Activated CD4-positive, CD25-positive, alpha-beta regulatory T cell treated with anti-CD3 and anti-CD28 coated beads, Interleukin-2, amount 50 U/mL, for 72 hours (primary cell): ENCODE measurements at places on chromosomes 11 and 22.

- no peak for DNase-seq
Measured at GRCh38 chr11:18714443-18714780, 11.6 kb downstream of the IGSF22 start.

GRCh38 chr22:46652081-46652846 lies 32.1 kb downstream of the GRAMD4 start:
- DNase-seq: no peak

GRCh38 chr22:29385748-29386147 lies 2.6 kb downstream of the AP1B1 start:
- no peak for DNase-seq

DNA sequence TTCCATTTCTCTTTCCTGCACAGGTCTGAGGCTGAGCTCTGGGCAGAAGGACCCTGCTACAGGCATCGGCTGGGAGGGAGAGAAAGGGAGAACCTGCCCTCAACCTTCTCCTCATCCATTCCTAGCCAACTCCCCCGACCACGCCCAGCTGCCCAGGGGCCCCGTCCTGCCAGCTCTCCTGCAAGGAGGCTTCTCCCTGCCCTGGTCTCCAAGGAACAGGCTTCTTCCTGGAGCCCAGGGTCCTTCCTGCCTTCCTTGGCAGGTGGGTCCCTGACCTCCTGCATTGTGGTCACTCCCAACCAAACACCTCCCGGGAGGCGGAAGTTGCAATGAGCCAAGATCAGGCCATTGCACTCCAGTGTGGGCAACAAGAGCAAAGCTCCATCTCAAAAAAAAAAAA lies 12.5 kb upstream of the HMOX1 start:
- no peak for DNase-seq

GRCh38 chr22:20571078-20571503 lies 63.7 kb downstream of the MED15 start:
- no peak for DNase-seq

DNA sequence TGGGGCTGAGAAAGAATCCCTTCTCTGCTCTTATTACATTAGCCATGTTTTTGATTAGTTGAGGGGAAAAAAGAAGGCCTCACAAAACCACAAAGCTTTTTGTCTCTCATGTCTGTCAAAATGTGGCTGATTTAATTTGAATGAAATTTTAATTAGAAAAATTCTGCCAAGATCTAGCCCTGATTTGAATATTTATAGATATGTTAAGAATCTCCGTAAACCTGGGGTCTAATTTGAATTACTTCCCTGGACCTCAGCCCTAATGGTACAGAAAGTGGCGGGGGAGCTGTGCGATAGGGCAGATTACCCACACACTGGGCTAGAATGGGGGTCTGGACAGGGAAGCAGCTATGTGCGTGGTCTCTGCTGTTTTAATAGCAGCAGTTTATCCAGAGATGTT lies 141.3 kb upstream of the TTC12 start:
- no peak for DNase-seq

DNA sequence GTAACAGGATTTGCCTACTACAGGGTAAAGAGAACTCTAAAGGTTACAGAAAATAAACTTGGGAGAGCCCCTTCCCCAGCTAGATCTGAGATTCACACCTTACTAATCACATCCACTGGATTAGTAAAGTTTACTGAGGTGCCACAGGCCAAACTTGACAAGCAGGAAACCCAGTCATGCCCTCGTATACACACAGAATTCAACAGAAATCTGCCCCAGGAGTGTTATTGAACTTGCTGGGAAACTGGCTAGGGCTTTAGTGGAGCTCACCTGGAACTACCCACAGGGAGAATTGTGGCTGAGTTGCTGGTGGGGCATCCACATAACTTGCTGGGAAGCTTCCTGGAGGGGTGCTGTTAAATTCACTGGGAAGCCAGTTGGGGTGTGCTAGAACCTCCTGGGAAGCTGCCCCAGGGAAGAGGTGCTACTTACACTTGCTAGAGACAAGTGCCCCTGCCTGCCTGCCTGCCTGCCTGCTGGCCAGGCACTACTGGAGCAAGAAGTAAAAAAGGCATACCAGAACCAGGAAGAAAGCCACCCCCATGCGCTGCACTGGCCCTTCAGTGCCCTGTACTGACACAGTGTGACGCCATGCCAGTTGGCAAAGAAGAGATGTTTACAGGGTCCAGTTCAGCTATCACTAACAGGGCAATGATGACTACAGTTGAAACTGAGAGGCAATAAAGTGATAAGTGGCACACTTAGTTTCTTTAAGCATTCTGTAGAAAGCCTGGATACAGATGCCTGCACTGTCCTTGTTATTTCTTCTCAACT lies 106.5 kb downstream of the ALX4 start:
- DNase-seq: no peak

GRCh38 chr11:75149766-75150465 lies 991 bp upstream of the SLCO2B1 start:
- DNase-seq: no peak

DNA sequence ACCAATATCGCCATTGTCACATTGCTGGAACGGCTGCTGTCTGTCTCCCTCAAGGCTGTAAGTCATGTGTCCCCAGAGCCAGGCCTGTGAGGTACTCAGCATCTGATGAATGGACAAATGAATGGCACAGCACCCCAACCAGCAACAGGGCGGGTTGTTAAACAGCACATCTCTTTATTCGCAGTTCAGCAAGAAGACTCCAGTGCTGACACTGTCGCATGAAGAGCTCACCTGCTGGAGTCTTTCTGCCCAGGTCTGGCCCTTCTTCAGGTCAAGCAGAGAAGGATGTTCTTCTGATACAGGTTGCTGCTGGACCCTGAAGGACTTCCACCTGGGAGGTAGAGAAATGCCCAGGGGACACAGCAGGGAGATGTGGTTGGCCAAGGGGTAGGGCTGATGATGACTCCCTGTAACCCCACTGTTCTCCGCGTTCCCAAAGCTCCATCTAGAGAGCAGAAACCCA lies 4.8 kb downstream of the SPATA19 start:
- no peak for DNase-seq

GRCh38 chr11:63764340-63764678 lies 4.3 kb downstream of the ZFTA start:
- DNase-seq: no peak

GRCh38 chr22:44219101-44219870 lies 38.6 kb downstream of the PARVG start:
- DNase-seq: no peak

GRCh38 chr11:45577752-45578151 lies 87.7 kb downstream of the CHST1 start:
- DNase-seq: no peak

DNA sequence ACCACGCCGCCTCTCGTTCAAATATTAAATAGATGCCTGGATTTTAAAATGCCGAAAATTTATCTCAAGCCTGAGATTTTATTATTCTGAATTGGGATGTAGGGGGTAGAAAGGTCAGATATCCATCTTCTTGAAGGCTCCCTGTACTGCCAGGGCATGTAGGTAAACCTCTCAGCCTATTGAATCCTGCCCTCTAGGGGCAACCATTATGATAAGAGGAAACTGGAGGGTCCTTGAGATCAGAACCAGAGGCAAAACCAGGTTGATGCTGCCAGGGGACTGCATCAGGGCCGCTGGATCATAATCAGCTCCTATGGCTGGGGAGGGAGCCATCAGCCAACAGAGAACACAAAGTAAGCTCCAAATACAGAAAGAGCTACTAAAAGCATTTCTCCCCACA lies 92.4 kb downstream of the KCNC1 start:
- no peak for DNase-seq

GRCh38 chr22:20434264-20434751 lies 3.3 kb downstream of the SCARF2 start:
- DNase-seq: no peak

GRCh38 chr11:62152245-62153086 lies 28.7 kb downstream of the INCENP start:
- no peak for DNase-seq

- DNase-seq: no peak
Measured at GRCh38 chr22:24011735-24012068, 598 bp downstream of the CABIN1 start.

DNA sequence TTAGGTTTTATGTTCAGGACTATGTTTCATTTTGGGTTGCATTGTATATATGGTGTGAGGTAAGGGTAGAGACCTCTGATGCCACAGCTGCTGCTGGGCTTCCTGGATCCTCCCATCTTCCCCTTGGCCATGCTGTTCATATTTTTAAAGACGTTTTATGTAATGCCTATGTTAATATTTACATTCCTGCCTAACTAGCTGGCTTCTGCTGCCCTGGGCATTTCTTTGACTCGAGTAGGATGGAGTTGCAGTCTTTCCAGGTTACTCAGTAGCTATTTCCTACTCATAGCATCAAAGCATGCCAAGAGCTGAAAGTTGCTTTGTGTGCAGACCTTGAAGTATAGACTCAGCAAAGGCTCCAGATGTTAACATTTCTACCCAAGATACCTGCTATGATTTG lies 220.5 kb upstream of the CADM1 start:
- no peak for DNase-seq

GRCh38 chr22:29205594-29206371 lies at the start of gene EMID1:
TSS of gene EMID1 (plus strand) at chr22:29205896. CDS start at chr22:29206039, 143 bp downstream.
- DNase-seq: no peak

GRCh38 chr22:27651486-27651885 lies 150.1 kb downstream of the MN1 start:
- no peak for DNase-seq

DNA sequence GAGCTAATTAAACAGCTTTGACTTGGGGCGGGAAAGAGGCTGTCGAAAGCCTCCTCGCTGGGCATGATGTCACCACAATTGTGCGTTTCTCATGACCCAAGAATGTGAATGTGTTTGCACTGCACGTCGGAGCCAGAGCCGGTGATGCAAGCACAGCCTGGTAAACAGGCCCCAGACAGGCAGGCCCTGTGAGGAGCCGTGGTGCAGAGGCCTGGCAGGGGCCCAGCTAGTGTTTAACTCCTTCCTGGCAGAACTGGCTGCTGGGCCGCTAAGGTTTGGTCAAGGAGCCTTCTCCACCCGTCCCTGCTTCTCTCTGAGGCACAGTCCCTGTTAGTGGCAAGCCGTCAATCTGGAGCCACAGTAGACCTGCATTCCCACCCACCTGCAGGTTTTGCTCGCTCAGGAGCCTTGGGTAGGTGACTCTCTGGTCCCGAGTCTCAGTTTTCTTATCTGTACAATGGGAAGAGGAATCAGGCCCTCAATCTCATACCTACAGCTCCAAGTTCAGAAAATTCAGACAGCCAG lies 25.4 kb upstream of the SMTN start:
- no peak for DNase-seq

DNA sequence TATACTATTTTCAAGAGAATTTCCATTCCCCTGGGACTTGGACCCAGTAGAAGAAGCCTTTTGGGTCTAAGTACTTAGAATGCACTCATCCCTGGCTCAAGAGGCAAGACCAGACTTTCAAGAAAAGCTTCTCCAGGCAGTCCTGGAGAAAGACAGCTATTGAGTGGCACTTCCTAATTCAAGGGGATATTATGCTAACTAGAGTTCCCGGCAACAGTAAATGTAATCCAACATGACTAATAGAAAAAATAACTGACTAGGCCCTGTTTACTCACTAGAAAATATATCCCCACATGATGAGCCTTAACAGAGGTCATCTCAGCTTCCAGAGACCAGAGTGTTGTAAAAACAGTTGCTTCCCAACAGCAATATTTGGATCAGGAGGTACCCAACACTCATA lies 47.2 kb upstream of the AKIP1 start:
- DNase-seq: no peak

GRCh38 chr11:73308961-73309919 lies 1.2 kb downstream of the ARHGEF17 start:
- DNase-seq: no peak
